ENCODE measurements at places on chromosomes 2 and 18.

DNA sequence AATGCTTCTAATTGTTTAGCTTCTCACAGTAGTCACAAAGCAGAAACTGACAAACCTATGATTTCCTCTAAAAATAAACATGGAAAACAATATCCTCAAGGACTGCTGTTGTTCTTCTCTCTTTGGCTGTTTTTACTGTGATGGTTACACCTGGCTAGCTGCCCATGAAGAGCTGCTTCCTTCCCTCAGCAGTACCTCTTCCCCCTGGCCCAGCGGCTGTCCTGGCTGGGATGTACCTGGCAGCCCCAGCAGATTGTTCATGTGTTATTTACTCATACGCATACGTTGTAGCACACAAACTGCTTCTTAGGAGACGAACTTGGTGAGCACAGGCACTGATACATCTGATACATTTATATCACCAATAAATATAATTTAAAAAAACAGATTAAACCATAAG is 27.4 kb downstream of the NEMP2 start:
- DNase-seq, result no peak

GRCh38 chr2:191611614-191612013 is 66.3 kb upstream of the NABP1 start:
- no peak for DNase-seq

DNA sequence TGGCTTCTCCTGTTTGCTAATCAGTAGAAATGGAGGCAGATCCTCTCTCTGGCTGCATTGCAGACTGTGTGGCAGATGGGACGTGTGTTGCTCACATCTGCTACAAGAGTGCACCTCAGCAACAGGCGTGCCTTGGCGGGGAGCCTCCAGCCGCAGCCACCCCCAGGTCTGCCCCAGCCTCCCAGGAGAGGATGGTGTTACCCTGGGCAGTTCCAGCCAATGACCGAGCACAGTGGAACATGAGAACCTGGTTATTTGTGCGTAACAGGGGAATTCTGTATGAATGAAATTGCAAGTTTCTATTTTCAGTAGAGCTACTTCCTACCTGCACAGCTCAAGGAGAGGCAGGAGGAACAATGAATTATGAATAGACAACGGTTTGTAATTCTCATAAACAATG is 130.6 kb upstream of the CBLN2 start:
- DNase-seq, result no peak

DNA sequence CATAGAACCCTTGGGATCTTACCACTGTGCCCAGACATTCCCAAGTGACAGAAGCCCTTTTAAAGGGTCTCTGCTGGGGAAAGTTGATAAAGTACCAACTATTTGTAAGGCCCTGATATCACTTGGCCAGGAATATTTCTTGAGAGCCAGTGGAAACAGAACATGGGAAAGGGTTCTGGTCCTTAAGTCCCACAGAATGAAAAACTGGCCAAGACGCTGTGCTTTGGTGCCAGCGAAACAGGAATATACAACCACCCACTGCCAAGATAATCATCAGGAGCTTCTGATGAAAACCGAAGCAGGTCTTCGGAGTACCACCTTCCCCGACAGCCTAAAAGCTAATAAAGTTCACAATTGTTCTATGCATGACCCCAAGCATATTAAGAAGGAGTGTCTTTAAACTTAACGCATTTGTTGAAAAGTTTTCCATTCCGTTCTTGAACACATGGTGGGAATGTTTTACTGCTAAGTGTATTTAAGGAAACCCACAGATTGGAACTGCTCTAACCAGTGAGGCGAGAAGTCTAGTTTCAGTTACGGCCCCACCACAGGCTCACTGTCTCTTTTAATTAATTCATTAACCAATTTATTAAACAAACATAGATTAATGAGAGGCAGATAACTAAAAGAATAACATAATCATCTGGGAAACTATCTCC is 152.6 kb downstream of the ANKRD44 start:
- no peak for DNase-seq

- no peak for DNase-seq
Observed at GRCh38 chr2:17336458-17336857, 181.8 kb downstream of the RAD51AP2 start.

GRCh38 chr2:26971911-26972786 is 1.7 kb downstream of the MAPRE3 start:
- no peak for DNase-seq

DNA sequence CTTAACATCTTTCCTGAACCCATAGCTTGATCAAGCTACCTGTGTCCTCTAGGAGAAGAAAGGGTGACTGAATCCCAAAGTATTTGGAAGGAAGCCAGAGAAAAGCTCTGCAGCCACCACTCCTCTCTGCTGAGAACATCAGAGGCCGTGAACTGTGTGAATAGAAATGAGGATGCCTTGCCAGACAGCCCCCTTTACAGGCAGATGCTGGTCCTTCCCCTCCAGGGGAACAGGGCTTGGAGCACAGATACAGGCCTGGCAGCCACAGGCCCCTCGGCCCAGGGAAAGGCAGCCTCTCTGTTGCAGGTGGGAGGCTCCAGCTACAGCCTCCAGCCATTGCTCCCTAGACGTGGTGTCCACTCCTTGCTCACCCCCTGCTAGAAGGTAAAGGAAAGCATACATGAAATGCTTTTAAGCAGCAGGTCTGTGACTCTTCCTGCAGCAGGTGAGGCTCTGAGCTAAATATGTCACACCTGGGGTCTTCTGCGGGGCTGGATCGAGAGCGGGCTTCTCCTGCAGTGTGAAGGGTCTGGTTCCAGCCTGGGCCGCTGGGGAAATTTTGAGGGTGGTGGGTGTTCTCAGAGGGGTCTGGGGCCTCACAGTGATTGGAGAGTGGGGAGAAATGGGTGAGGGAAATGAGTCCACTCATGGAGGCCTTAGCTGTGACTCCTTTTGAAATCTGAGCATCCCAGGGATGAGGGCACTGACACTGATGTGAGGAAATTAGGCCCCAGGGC is 234.0 kb downstream of the KLHL29 start:
- DNase-seq, result no peak

GRCh38 chr2:162217598-162217997 is 25.6 kb downstream of the FAP start:
- DNase-seq, result no peak

DNA sequence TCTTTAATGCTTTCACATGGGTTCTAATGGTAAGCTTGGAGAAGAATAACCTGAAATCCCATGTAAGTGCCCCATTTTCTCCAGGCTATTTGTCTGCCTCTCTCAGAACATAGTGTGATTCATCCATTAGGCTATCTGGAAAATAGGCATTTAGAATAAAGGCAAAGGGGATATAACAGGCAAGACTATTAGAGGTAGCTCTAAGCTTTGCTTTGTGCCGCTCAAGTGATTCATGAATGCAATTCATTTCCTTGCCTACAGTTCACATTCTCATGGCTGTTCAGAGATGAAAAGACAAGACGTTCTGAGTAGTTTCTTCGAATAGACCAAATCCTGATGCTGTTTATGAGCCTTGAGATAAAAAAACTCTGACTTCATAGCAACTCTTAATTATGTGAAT is 101.7 kb downstream of the ANKRD44 start:
- DNase-seq, result no peak

GRCh38 chr2:174112073-174112472 is 136.3 kb downstream of the OLA1 start:
- DNase-seq, result no peak

DNA sequence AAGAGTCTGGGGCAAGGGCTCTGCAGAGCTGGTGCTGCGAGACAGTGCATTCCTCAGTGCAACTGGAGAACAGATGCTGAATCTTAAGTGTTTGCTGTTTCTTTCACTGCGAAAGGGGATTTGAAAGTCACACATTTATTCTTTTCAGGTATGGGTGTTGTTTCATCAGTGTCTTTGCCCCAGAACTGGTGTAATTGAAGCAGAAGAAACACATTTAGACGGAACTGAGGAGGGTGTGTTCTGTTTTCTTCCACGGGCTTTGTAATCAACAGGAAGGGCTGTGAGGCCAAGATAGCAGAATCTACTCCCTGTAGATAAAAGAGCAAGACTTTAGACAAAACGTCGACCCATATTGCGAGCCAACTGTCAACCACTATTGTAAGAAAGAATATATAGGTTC is 151.9 kb downstream of the EPHA4 start:
- no peak for DNase-seq

- no peak for DNase-seq
Observed at GRCh38 chr2:223894968-223895367, 50.2 kb downstream of the WDFY1 start.

DNA sequence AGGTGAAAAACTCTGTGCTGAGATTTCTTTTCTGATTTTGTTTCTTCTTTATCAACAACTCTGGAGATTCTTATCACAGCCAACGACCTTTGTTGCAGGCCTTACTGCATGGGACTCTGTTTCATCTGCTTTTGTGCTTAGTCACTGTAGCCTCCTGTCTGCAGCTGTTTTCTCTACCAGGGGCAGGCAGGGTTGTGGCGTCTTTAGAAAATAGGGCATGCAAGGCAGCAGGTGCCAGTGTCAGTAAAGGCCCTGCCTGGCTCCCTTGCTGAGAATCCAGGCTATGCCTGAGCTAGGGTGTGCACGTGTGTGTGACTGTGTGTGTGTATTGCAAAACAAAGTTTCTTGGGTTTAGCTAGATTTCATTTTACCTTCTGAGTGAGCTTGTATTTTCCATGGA is 14.6 kb upstream of the SLC9A2 start:
- DNase-seq, result no peak

GRCh38 chr18:12296087-12296403 is 12.0 kb upstream of the TUBB6 start:
- no peak for DNase-seq

DNA sequence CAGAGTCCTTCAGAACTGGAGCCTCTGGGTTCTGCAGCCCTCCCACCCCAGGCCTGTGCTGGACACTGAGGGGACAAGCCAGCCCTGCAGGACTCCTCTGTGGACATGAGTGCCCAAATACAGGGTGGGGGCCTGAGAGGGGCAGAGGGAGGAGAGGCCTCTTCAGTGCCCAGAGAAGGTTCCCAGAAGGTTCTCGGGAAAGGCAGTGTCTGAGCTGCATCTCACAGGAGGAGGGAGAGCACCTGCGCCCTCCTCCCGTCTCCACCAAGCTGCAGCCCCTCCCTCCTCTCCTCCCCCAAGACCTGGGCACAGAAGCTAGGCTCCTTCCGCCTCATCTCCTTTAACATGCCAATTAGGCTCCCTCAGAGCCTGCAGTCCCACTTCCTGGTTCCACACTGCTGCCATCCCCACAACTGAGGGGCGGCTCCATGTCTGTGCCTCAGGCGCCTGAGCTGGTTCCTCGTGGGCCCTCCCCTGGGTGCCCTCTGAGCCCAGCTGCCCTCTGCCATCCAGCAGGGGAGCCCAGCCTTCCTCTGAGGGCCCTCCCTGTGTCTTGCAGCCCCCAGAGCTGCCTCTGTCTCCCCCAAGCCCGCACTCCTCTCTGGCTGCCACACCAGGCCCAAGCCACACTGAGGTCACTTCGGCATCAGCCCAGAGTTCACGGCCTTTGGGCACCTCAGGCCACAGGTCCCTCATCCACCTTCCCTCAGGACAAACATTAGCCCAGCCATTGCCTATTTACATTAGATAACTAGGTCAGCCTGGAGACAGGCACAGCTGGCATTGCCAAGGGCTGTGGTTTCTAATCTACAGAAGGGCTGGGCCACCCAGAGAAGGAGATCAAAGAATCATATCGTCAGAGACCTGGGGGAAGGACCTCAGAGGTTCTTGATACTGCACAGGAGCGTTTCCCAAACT is 28.9 kb downstream of the KCNK3 start:
- DNase-seq, result no peak

DNA sequence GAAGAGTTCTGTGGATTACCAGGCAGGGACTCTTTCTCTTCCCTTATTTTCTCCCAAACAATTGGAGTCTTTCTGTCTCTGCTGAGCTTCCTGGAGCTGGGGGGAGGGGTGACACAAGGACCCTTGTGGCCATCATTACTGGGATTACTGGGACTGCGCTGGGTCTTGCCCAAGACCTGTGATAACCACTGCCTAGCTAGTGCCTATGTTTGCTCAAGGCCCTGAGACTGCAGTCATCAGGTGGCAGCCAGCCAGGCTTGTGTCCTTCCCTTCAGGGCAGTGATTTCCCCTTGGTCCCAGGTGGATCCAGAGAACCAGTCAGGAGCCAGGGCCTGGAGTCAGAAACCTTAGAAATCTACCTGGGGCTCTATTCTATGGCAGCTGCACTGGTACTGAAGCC is 355.6 kb downstream of the PARD3B start:
- no peak for DNase-seq

DNA sequence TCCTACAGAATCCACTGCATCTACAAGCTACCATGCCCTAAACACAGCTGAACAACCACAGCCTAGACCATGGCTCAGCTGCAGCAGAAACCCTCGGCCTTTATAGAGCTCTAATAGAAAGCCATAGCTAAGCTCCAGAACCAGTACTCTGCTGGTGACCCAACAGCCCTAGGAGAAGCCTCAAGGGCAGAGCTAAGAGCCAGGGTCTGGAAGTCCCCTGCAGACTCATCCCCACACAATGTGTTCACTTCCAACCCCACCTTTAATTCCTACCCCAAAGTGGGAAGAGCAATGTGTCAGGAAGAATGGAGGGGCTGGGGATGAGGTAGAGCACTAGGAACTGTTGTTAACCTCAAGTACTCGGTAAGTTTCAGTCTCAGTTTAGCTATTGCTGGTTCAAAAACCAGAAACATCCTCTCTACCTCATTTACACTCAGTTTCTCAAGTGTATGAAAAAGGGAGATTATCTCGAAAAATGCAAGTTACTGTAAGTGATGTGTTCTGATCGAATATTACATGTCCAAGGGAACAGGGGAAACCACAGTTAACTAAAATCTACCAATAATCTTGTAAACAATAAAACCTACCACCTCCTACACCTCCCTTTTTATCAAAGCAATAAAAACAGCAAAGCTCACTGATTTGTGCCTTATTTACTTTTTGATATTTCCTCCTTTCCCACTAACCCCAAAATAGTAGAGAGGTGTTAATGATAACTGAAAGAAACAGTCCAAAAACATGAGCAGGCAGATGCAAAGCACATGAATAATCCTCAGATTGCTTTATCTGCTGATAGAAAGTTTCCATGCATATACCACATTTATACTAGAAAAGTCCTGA is 36.2 kb downstream of the THADA start:
- no peak for DNase-seq

DNA sequence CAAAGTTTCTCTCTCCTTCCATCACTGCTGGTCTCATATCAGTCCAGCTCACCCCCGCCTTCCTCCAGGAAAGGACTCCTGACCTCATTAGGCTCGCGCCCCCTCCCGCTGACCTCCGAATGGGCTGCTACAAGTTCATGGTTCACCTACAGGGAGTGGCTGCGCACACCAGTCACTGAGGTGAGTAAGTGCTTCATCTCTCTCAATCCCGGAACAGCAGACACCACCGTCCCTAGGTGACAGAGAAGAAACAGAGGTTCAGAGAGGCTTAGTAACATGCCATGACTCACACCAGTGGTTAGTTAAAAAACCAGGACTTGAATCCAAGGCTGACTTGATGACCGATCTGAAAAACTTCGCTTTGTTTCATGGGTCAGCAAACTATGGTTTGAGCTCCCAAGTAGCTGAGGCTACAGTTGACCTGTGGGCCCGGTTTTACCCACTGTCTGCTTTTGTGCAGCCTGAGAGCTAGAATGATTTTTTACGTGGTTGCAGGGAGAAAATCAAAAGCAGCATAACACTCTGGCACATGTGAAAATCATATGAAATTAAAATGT is 42.0 kb downstream of the ZFP36L2 start:
- peak; percentile 48 for DNase-seq

All from activated T-helper 9 cell treated with anti-CD3 and anti-CD28 coated beads, Interleukin-2, amount 50 U/mL, for 16 hours (primary cell).